Suprapubic skin (tissue), 4 donors: ENCODE measurements at places on chromosomes 13 and 19.

GRCh38 chr19:1112268-1113029, 8.7 kb downstream of the GPX4 start:
- no peaks in the 10 kb centered on the region for H3K27me3 ChIP-seq
- no peak overlapping the region for H3K4me3 ChIP-seq
- peaks cover 90% of the 10 kb centered on the region for H3K36me3 ChIP-seq
- peaks cover 42% of the 10 kb centered on the region for H3K4me1 ChIP-seq

GRCh38 chr19:33507021-33507956, 14.3 kb downstream of the PEPD start:
- H3K4me1 ChIP-seq: peaks cover 26% of the 10 kb centered on the region
- H3K36me3 ChIP-seq: peaks cover 34% of the 10 kb centered on the region
- H3K27ac ChIP-seq: no peak overlapping the region
- DNase-seq: no peak
- no peak overlapping the region for H3K4me3 ChIP-seq
- no peaks in the 10 kb centered on the region for H3K27me3 ChIP-seq

DNA sequence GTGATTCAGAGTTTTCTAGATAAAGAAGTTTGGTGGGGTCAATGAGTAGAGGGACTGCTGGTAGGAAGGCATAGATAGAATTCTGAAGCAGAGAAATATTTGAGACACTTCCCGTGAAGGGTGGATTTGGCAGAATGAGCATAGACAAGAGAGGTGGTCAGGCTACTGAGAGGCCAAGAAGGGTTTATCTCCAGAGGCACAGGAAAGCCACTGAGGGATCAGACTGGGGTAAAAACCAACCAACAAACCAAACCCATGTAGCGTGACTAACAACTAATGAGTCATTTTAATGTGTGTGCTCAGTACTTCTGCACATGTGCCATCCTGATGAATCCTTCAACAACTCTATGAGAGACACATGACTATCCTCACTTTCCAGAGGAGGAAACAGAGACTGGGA, 60.0 kb upstream of the SERP2 start:
- H3K4me1 ChIP-seq: peaks cover 61% of the 10 kb centered on the region
- DNase-seq: no peak
- H3K27ac ChIP-seq: peak overlapping the region; percentile 3
- H3K27me3 ChIP-seq: no peaks in the 10 kb centered on the region

DNA sequence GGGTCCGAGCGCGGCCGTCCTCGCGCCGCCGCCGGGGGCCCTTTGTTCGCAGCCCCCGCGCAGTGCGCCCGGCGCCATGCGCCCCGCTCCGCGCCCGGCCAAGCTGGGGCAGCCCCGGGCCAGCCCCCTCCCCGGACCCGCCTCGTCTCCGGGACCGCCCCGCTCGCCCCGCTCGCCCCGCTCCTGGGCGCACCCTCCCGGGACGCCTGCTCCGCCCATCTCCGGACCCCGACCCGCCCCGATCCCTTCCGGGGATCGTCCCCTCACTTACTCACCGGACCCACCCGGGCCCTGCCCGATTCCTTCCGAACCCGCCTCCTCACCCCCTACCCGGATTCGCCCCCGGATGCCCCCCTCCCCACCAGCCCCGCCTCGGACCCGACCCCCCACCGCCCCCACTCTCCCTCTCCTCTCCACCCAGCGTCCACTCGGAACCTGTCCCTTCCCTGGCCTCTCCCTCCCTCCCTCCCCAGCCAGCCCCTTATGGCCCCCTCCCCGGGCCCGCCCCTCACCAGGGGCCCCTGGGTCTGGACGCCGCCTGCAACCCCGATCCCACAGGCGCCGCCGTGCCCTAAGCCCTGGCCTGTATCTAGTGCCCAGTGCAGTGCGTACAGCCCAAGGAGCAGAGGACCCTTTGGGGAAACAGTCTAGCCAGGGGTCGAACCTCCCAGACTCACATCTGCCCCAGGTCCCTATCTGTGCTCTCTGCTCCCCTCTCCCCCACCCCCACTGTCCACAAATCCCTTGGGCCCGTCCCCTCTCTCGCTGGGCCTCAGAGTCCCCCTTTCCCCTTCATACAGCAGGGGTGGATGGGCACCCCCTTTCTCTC, at the start of gene CPAMD8:
Gene CPAMD8, minus strand, starts transcription at position 105 of the 829 bp plus-strand sequence. CDS start 168 bp downstream, outside the sequence.
- H3K36me3 ChIP-seq: no peaks in the 10 kb centered on the region
- H3K27ac ChIP-seq: no peak within 1 kb of the TSS
- peaks cover 77% of the 10 kb centered on the region for H3K27me3 ChIP-seq
- DNase-seq: no peak
- H3K4me3 ChIP-seq: peak within 1 kb of the TSS; percentile 33

DNA sequence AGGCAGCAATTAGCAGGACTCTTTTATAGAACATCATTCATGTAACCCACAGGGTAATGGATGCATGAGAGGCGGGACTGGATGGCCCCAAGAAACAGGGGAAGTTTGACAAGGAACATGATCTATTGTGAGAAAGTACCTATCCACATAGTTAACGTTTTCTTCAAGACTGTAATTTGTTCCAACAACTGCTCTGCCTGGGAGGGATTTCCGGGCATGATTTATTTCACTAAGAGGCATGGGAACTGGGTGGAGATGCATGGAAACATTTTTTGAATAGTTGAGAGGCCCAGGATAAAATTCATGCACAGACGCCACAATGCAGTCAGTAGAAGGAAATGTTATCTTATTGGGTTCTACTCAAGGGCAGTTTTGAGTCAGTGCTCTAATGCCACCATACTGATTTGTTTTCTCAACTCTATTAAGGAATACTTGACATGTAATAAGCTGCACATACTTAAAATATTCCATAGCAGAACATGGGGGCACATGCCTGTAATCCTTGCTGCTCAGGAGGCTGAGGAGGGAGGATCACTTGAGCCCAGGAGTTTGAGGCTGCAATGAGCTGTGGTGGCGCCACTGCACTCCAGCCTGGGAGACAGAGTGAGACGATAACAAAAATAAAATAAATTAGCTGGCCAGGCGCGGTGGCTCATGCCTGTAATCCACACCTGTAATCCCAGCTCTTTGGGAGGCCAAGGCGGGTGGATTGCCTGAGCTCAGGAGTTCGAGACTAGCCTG, 9.9 kb upstream of the ATG4D start:
- no peaks in the 10 kb centered on the region for H3K36me3 ChIP-seq
- H3K27me3 ChIP-seq: no peaks in the 10 kb centered on the region
- peaks cover 6% of the 10 kb centered on the region for H3K4me1 ChIP-seq
- no peak overlapping the region for H3K27ac ChIP-seq
- no peak for DNase-seq

- H3K27me3 ChIP-seq: peaks cover 40% of the 10 kb centered on the region
- no peaks in the 10 kb centered on the region for H3K36me3 ChIP-seq
- H3K4me1 ChIP-seq: no peaks in the 10 kb centered on the region
Measured at GRCh38 chr19:13541554-13541953, 35.3 kb upstream of the CACNA1A start.

DNA sequence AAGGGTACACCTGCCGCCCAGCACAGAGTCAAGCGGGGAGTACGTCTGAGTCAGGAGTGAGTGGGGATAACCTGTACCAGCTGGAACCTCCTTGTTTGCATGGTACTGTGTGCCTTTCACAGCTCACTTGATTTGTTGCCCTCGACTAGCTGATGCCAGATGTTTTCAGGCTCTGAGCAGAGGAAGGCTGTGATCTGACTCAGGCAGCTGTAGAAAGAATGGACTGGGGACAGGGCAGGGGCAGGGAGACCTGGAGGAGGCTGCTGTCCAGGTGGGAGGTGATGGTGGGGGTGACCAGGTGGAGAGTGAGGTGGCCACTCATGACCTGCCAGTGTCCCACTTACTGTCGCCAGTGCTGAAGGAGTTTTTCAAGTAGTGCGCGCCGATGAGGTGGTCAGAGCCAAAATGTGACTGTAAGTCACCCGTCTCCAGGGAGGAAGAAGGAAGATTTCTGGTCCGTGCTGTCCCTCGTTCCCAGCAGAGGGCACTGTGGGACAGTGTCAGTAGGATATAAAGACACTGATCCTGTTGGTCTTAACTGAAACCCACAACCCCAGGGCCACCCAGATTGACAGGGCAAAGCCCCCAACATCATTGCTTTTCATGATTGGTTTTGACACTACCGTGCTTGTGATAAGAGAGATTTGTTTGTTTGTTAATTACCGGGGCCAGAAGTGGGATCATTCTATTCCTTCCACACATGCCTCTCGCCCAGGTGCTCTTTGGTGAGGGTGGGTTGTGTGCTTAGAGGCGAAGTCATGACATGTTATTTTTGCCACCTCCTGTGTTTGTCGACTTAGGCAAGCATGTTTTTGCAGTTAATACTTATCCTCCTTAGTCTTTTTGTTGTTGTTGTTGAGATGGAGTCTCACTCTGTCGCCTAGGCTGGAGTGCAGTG, 128.4 kb downstream of the DPF1 start:
- peaks cover 22% of the 10 kb centered on the region for H3K36me3 ChIP-seq
- no peak overlapping the region for H3K4me3 ChIP-seq
- no peaks in the 10 kb centered on the region for H3K27me3 ChIP-seq
- no peak overlapping the region for H3K27ac ChIP-seq
- peaks cover 6% of the 10 kb centered on the region for H3K4me1 ChIP-seq

DNA sequence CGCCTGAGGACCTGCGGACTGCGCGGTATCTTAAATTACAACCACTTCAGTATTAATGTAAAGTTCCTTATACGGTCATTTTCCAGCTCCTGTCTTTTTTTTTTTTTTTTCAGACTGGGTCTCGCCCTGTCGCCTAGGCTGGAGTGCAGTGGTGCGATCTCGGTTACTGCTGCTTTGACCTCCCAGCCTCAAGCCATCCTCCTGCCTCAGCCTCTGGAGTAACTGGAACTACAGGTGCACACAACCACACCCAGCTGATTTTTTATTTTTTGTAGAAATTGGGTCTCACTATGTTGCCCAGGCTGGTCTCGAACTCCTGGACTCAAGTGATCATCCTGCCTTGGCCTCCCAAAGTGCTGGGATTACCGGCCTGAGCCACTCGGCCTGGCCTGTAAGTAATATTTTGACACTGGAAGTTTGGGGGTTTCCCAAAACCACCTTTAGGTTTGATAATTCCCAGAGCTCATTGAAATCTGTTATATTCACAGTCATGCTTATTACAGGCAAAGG, 406 bp upstream of the EID2B start:
- H3K27me3 ChIP-seq: no peaks in the 10 kb centered on the region

DNA sequence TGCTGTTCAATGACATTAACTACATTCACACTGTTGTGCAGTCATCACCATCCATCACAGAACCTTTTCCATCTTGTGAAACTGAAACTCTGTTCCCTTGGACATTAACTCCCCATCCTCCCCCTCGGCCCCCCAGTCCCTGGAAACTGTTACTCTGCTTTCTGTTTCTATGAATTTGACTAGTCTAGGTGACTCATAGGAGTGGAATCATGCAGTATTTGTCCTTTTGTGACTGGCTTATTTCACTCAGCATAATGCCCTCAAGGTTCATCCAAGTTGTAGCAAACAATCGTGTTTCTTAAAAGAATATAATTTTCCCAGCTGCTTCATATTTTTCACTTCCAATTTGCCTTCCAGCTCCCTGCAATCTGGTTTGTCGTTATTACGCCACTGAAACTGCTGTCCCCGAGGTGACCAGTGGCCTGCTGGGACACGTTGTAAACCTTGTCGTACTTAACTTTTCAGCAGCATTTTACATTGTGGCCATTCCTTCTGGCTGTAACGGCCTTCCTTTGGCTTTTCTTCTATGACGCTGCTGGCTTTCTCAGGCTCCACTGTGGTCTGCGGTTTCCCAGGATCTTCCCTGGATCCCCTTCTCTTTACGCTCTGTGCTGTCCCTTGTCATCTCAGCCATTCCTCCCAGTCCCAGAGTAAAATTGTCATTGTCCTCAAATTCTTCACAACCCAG, 74.0 kb downstream of the DHRS12 start:
- H3K36me3 ChIP-seq: peaks cover 5% of the 10 kb centered on the region
- H3K4me3 ChIP-seq: no peak overlapping the region
- no peaks in the 10 kb centered on the region for H3K27me3 ChIP-seq
- H3K4me1 ChIP-seq: peaks cover 61% of the 10 kb centered on the region
- H3K27ac ChIP-seq: peak overlapping the region; percentile 84

- no peak overlapping the region for H3K27ac ChIP-seq
- no peak for DNase-seq
- H3K4me1 ChIP-seq: peaks cover 16% of the 10 kb centered on the region
- H3K36me3 ChIP-seq: no peaks in the 10 kb centered on the region
- peaks cover 12% of the 10 kb centered on the region for H3K27me3 ChIP-seq
Measured at GRCh38 chr13:110136660-110137585, 170.0 kb downstream of the COL4A1 start.

GRCh38 chr19:13149628-13150186, 468 bp downstream of the STX10 start:
- H3K36me3 ChIP-seq: peaks cover 9% of the 10 kb centered on the region
- H3K4me1 ChIP-seq: peaks cover 22% of the 10 kb centered on the region
- H3K27ac ChIP-seq: peak overlapping the region; percentile 97
- no peaks in the 10 kb centered on the region for H3K27me3 ChIP-seq

DNA sequence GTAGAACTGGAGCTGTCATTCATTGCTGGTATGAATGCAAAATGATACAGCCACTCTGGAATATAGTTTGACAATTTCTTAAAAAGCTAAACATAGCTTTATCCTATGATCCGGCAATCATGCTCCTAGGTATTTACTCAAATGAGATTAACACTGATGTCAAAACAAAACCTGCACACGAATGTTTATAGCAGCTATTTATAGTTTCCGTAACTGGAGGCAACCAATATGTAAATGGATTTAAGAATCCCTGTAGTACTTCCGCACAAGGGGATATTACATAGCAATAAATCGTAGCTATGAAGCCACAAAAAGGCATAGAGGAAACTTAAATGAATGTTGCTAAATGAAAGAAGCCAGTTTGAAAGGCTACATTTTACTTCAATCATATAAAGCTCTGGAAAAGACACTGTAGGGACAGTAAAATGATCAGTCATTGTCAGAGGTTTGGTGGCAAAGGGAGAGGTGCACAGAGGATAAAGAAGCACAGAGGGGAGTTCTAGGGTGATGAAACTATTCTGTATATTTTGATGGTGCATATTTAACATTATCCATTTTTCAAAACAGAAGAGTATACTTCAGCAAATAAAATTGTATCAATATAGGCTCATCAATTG, 1893.0 kb upstream of the PCDH20 start:
- H3K4me3 ChIP-seq: no peak overlapping the region
- no peak overlapping the region for H3K27ac ChIP-seq
- H3K4me1 ChIP-seq: no peaks in the 10 kb centered on the region
- no peaks in the 10 kb centered on the region for H3K36me3 ChIP-seq
- DNase-seq: no peak
- no peaks in the 10 kb centered on the region for H3K27me3 ChIP-seq

DNA sequence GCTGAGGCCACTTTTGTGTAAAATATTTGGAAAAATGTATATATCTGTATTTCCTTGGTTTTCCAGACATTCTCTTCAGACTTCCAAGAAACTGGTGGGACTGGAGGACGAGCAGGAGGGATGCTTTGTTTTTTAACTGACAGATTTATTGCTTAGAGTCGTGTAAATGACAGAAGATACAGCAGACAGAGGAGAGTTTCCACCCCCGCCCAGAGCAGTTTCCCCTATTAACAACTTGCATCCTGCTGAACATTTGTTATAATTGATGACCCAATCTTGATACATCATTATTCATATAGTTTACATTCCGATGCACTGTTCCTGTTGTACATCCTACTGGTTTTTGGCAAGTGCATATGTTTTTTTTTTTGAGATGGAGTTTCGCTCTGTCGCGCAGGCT, 7.1 kb upstream of the DOCK6 start:
- no peak overlapping the region for H3K4me3 ChIP-seq
- no peaks in the 10 kb centered on the region for H3K27me3 ChIP-seq
- H3K4me1 ChIP-seq: peaks cover 28% of the 10 kb centered on the region
- peak overlapping the region; percentile 56 for H3K27ac ChIP-seq
- no peaks in the 10 kb centered on the region for H3K36me3 ChIP-seq

- no peak overlapping the region for H3K4me3 ChIP-seq
- peaks cover 4% of the 10 kb centered on the region for H3K4me1 ChIP-seq
- H3K27ac ChIP-seq: no peak overlapping the region
- H3K27me3 ChIP-seq: peaks cover 26% of the 10 kb centered on the region
Measured at GRCh38 chr19:5480427-5480836, 25.2 kb downstream of the ZNRF4 start.

GRCh38 chr13:54611390-54611789, 1582.8 kb downstream of the OLFM4 start:
- no peaks in the 10 kb centered on the region for H3K4me1 ChIP-seq
- no peak overlapping the region for H3K4me3 ChIP-seq
- no peak overlapping the region for H3K27ac ChIP-seq
- DNase-seq: no peak
- no peaks in the 10 kb centered on the region for H3K27me3 ChIP-seq
- no peaks in the 10 kb centered on the region for H3K36me3 ChIP-seq
